Ovary (tissue), 10 donors: ENCODE measurements at places on chromosomes 6 and 20.

DNA sequence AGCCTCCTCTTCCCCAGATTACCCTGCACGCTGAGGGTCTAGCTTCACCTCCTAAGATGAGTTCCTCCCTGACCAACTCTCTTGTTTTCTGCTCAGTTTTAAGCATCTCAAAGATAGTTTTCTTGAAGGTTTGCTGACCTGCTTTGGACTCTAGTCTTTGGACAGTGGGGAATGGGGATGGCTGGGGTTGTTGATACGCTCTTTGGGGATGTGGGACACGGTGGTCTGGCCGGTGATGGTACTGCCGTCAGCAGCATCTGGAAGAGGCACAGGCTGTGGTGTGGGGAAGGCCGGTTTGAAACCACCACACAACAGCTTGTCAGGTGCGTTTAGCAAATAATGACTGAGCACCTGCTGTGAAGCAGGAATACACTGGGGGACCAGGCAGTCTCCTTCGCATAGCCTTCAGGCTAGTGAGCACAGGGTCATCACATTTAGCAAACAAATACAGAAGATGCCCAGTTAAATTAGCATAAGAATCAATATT is 94.1 kb downstream of the TMEM242 start:
- no peak for DNase-seq

DNA sequence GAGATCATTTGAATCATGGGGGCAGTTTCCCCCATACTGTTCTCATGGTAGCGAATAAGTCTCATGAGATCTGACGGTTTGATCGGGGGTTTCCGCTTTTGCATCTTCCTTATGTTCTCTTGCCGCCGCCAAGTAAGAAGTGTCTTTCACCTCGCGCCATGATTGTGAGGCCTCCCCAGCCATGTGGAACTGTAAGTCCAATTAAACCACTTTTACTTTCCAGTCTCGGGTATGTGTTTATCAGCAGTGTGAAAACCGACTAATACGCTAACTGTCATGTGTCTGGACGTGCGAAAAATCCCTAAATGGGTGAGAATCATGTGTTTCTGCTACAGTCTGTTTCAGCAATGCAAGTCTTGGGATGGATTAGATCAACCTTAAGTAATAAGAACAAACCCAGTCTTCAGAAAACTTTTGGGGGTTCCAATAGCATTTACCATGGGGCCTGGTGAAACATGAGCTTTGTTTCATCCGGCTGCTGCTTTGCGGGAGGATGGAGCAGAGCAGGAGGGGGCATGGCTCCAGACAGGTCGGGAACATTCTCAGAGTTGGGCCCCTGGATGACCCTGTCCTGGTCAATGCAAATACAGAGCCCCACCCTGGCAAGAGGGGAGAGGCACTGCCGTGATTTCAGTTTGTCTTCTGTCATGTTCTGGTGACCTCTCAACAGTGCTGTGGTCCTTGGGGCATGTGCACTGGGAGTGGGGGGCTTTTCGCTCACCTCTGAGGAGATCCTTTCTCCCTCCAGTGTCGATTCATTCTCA is 41.5 kb downstream of the CTCFL start:
- DNase-seq, result no peak

DNA sequence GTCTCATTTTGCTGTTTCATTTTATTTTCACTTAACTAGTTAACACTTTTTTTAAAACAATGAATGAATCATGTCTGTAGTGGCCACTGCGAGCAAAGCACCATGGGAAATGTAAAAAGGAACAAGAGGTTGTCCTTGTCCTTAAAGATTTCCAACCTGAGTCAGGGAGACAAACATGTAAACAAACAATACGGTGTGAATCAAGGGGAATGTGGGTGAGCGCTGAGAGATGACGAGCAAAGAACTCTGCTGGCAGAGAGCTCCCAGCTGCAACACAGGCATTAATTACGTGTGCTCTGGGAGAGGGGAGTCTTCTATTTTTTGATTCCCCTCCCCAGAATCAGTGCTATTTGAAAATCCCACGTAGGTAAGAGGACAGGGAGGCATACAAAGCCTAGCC is 84.3 kb downstream of the ATXN1 start:
- no peak for DNase-seq

GRCh38 chr6:32397252-32397920 is 9.6 kb downstream of the BTNL2 start:
- no peak for DNase-seq

DNA sequence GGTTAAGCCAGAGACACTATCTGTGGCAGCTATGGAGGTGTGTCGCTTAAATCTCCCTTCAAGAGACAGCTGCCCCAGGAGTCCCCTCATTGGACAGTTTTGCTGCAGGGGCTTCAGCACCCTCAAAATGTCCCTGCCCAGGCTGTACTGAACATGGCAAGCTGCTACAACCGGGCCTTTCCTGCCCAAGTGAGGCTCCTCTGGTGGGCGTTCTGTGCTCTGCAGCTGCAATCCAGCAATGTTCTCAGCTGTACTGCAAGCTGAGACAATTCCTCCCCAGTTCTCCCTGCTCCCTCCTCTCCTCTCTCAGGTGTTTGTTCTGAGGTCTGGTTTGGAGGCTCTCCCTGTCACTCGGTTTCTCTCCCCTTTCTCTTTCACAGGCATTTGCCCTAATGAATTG is 190.8 kb upstream of the LAMP5 start:
- DNase-seq, result no peak

- DNase-seq, result no peak
Measured at GRCh38 chr6:55969526-55969925, 94.1 kb upstream of the BMP5 start.

DNA sequence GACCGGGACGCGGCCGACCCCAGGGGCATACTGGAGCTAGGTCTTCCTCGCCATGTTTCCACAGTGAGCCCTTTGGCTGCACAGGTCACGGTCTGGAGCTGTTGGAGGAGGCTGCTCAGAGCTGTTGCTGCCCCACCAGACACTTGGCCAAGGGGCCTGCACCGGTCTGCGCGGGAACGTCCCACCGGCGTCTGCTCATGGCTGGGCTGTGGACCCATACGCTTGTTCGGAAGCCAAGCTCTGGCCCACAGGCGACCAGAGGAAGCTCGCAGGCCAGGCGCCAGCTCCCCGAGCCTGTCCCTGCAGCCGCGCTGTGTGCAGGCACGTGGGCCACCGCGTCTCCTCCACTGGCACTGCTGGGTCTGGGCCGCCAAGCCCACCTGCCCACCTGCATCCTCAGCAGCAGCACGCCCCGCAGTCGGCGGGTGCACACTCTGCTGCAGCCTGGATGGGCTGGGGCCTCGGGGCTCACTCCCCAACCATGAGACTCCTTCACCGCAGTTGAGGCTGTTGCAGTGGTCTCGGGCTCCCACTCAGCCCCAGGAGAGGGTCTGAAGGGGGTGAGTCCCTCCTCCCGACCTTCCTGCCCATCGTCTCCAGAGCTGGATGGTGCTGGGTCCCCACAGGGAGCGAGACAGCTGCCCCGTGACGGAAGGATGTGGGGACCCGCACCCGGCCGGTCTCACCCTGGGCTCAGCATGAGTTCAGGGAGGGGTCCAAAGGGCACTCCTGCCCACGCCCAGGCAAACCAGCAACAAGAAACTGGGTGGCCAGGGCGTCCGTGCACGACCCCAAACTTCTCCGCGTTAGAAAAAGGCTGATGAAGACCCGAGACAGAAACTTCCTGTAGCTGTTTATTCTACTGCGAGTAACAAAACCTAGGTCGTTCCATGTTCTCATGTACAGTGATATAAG is 15.5 kb upstream of the TCFL5 start:
- DNase-seq, result peak; percentile 86

GRCh38 chr20:56439771-56440291 is 27.8 kb downstream of the CASS4 start:
- peak; percentile 48 for DNase-seq

- no peak for DNase-seq
Measured at GRCh38 chr6:142846459-142846831, 98.5 kb downstream of the HIVEP2 start.

DNA sequence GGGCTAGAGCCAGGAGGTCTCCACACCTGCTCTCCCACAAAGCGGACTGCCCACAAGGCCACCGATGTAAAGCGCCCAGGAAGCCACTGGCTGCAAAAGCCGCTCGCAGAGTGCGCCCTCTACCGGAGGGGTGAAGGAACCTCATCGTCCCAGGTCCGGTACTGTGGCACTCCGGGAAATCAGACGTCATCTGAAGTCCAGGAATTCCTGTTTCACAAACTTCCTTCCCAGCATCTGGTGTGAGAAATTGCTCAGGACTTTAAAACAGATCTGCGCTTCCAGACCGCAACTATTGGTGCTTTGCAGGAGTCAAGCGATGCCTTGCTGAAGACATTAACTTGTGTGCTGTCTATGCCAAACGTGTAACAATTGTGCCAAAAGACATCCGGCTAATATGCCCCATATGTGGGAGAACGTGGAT is 115.1 kb upstream of the ARID1B start:
- DNase-seq, result no peak

DNA sequence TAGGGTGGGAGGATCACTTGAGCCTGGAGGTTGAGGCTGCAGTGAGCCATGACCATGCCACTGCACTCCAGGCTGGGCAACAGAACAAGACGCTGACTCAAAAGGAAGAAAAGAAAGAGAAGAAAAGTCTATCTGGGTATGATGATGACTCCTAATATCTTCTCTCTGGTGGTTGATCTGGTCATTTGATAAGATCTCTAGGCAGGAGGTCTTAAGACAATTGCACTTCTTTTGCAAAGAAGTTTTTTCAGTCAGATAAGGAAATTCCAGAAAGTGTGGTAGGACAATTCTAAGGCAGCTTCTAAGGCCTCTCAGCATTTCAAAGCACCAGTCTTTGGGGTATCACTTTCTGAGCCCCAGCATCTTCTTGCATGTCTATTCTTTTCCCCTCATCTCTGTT is 7.7 kb upstream of the AIF1 start:
- no peak for DNase-seq

- no peak for DNase-seq
Measured at GRCh38 chr6:52352239-52353018, 9.5 kb upstream of the PAQR8 start.

DNA sequence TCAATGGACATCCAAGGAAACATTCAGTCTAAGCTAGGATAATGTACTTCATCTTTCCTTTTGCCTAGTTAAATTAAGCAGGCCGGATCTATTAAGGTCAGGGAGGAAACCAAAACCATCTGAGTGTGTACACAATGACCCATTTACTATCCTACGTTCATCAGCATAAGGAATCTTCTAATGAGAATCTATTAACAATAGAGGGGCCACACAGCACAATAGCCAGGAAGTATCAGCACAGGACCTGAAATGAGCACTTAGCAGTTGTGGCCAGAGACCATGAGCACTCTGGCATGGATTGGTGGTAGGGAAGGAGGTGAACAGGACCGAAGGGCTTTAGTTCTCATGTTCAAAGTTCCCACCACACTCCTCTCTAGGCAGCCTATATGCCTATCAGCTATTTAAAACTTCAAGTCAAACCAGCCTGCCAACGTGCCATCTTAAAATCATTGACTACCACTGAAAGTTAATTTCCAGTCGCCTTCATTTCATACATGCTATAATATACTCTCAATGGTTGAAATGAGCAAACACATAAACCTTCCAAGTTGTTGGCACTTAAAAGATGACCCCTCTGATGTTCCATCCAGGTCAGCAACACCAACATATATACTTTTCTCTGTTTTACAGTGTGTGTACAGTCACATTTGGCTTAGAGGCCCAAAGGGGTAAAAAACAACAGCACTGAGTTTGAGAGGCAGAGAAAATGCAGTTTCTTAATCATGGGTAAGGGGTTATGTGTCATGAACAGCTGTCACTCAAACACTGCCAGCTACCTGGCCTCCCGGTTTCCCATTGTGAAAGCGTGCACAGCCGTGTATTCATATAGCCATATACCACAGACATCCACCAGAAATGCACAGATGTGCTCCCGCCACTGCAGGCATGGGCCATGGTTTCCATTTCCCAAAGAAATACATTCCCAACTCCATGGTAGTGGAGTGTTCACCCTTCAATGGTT is 184.3 kb downstream of the TBXT start:
- DNase-seq, result no peak

DNA sequence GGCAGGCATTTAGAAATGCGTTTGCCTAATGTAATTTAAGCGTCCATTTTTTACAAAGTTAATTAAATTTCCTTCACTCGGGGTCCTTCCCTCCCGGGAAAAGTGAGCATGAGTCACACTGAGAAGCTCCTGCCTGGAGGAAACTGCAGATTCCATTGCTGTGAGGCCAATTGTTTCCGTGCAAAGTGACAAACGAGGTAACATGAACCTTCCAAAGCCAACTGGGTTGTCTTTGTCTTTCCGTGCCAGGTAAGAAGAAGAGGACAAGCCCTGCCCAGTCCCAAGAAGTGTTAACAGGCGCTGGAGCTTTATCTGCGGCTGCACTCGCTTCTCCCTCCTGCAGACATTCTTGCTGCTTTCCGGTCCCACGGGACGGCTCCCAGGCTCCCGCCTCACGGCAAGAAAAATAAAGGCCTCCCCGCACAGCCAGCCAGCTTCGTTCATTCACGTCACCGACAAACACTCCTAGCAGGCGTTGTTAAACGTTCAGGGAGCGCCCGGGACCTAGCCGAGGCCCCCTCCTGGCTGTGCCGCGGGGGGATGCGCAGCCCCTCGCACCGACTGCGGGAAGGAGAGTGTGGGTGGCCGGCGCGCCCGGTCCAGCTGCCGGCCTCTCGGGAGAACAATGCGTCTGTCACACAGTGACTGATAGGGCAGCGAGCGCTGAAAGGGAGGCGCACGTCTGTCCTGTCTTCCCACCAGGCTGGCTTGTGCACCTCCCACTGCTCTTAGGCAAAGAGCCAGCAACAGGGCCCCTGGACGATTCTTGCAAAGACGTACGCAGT is 61.5 kb upstream of the HDDC2 start:
- peak; percentile 23 for DNase-seq

DNA sequence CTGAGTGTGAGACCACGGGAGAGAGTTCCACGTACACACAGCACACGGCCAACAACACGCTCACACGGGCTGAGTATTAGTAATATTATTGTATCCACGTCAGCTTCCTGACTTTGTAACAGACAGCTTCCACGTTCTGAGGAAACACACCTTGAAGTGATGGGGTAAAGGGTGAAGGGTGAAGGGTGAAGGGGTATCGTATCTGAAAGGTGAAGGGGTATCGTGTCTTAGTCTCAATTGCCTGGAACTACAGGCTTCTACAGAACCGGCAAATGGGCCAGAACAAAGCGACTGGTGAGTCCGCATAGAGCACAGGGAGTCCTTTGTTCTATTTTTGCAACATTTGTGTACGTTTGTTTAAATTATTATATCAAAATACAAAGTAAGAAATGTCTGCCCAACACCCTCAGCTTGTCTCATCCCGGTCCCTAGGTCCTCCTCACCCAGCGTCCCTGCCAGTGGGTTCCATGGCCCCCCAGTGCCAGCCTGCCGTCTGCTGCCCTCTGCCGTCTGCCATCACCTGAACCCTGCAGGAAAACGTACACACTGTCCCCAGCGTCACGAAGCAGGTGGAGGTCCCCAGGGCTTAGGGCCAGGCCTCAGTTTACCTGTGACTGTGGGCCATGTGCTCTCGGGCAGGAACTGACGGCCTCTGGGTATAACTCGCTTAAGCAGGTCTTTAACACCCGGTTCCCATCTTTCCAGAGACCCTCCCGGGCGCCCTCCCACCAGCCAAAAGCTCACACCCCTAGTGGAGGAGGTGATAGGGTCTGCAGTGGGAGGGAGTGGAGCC is 4.4 kb upstream of the HELZ2 start:
- no peak for DNase-seq
